ENCODE measurements at places on chromosomes 12 and 14.

GRCh38 chr12:13713556-13714410 is 267.6 kb downstream of the GRIN2B start:
- DNase-seq: no peak

GRCh38 chr14:95046711-95047681 is 110.3 kb downstream of the DICER1 start:
- DNase-seq: no peak

- peak; percentile 84 for DNase-seq
Measured at GRCh38 chr12:95790917-95791849, 619 bp upstream of the NTN4 start.

GRCh38 chr12:2169489-2169888 is 116.7 kb downstream of the CACNA1C start:
- no peak for DNase-seq

- no peak for DNase-seq
Measured at GRCh38 chr14:72906879-72907278, 13.0 kb upstream of the DPF3 start.

DNA sequence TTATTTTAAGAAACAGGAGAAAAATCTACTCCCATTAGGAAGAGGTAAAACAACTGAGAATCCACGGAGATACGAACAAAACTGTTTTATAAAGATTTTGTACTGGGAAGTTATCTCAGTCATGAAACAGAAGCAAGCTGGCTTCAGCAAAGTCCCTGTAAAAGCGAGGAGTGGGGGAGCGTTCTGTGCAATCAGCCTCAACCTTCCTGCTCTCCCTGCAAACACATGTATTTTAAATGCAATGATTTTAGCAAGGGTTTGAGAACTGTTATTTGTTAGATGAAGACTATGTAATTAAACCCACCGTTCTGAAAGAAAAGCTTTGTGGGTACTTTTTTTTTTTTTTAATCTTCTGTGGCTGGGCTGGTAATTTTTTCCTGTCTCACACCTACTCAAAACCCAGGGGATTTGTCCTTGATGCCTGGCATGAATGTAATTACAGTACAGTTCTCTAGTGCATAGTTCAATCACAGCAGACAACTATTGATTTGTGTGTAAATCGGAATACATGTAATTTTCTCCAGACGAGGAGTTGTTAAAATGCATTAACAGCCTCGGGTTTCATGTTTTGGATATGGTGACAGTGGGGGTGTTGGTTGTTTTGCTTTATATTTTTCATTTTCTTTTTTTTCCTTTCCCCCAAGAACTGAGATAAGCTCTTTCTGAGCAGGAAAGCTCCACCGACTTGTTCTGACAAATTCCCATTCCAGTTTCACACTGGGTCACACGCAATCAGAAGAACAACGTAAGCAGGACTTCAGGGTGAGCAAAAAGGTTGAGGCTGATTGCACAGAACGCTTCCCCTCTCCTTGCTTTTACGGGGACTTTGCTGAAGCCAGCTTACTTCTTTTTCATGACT is 153.6 kb downstream of the PHLDA1 start:
- DNase-seq: no peak

Data from A549 (cell line).